Osteoblast (primary cell): ENCODE measurements at places on chromosomes 7 and 10. TPM values are rescaled to one million over a fixed set of nuclear protein-coding genes. Genes with fewer than 3 reads are reported as not detected.

- H3K4me1 ChIP-seq = peaks cover 3% of the 10 kb centered on the region
- no peak overlapping the region for H3K27ac ChIP-seq
- H3K27me3 ChIP-seq = peaks cover 51% of the 10 kb centered on the region
- H3K4me3 ChIP-seq = no peak overlapping the region
Measured at GRCh38 chr10:101774589-101775272, 1.2 kb downstream of the FGF8 start.

DNA sequence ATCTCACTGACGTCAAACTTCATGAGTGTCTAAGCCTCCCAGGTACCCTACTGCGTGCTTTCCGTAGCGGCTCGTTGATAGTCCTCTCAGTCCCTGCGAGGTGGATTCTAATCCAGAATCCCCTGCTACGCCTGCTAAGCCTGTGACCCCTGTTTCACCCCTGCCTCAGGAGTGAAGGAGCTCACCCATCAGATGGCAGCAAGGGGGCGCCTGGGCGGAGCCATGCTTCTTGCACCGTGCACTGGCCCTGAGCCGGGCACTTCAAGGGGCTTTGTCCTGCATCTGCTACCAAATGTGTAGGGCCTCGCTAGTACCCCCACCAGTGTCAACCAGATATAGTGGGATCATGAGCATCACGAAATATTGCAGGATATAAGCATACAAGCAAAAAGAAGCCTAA lies 918 bp upstream of the STRA8 start:
- no peak overlapping the region for H3K4me3 ChIP-seq
- H3K27me3 ChIP-seq = no peaks in the 10 kb centered on the region
- H3K36me3 ChIP-seq = no peaks in the 10 kb centered on the region
- H3K27ac ChIP-seq = no peak overlapping the region
- DNase-seq = no peak
- H3K4me1 ChIP-seq = no peaks in the 10 kb centered on the region

The ZNF488 gene
- under 0.01 and 0.29 TPM in 2 replicates for total RNA-seq

DNA sequence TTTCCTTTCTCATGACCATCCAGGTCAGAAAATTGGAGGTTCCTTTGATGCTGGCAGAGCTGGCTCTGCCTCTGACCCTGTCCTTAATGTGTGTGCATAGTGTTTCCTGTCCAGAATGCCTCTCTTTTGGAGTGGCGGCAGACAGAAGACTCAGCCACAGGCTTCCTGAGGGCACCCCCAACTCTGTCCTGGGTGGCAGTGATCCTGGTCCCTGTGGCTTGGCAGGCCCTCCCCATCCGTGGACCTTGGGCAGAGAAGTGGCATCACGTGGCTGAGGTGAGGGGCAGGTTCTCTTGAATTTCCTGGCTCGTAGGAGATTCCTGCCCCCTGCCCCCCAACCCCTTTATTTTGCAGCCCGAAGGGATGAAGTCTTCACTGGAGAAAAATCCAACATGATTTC lies 133.1 kb downstream of the RGS10 start:
- DNase-seq = no peak
- no peaks in the 10 kb centered on the region for H3K36me3 ChIP-seq
- H3K4me3 ChIP-seq = no peak overlapping the region
- no peaks in the 10 kb centered on the region for H3K27me3 ChIP-seq

GRCh38 chr10:85679710-85680109 lies 686.9 kb downstream of the GRID1 start:
- no peaks in the 10 kb centered on the region for H3K4me1 ChIP-seq
- no peak overlapping the region for H3K27ac ChIP-seq
- no peaks in the 10 kb centered on the region for H3K36me3 ChIP-seq
- no peak overlapping the region for H3K4me3 ChIP-seq
- H3K27me3 ChIP-seq = no peaks in the 10 kb centered on the region
- no peak for DNase-seq

- H3K4me1 ChIP-seq = no peaks in the 10 kb centered on the region
- H3K36me3 ChIP-seq = peaks cover 4% of the 10 kb centered on the region
- H3K4me3 ChIP-seq = no peak overlapping the region
- H3K27me3 ChIP-seq = no peaks in the 10 kb centered on the region
Measured at GRCh38 chr10:75013007-75013406, 98.4 kb upstream of the SAMD8 start.

DNA sequence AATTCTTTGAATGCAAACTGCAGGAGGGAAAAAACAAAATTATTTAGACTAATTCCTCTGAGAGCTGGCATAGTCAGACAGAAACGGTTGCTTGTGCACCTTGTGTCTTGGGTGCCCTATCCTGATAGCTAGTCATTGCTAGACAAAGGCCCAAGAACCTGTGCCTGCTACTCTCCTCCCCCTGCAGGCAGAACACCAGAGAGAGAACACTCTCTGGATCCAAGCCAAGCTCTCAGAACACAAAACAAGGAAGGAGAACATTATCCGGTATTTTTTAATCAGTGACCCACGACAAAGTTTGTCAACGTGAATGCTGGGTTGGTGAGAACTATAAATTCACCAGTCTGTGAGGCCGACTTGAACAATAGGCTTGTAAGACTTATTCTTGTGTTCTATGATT lies 18.8 kb upstream of the PPP1R9A start:
- no peak overlapping the region for H3K4me3 ChIP-seq
- H3K4me1 ChIP-seq = no peaks in the 10 kb centered on the region
- no peak overlapping the region for H3K27ac ChIP-seq
- no peak for DNase-seq
- no peaks in the 10 kb centered on the region for H3K27me3 ChIP-seq

DNA sequence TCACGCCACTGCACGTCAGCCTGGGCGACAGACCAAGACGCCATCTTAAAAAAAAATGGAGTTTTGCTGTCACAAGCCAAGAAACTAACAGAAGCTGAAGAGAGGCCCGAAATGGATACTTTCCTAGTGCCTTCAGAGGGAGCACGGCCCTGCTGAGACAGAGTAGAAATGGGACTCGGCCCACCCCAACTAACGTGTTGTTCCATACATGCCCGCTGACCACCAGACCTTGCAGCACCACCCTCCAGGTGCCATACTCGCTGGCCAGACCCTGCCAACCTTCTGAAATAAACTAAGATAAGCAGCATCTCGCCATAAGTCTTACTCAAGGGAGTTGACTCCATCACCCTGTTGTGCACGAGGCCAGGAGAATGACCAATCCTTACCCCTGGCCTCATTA lies 29.5 kb upstream of the TUBB8 start:
- H3K4me1 ChIP-seq = no peaks in the 10 kb centered on the region
- H3K27ac ChIP-seq = no peak overlapping the region
- H3K27me3 ChIP-seq = peaks cover 10% of the 10 kb centered on the region
- no peak overlapping the region for H3K4me3 ChIP-seq

GRCh38 chr10:77770868-77771175 lies 133.2 kb upstream of the KCNMA1 start:
- H3K27me3 ChIP-seq = no peaks in the 10 kb centered on the region
- H3K4me1 ChIP-seq = peaks cover 4% of the 10 kb centered on the region
- DNase-seq = no peak
- no peak overlapping the region for H3K4me3 ChIP-seq
- no peak overlapping the region for H3K27ac ChIP-seq
- no peaks in the 10 kb centered on the region for H3K36me3 ChIP-seq

The SUPV3L1 gene
- 34.5 and 34.7 TPM in 2 replicates for total RNA-seq

- H3K4me1 ChIP-seq = peaks cover 53% of the 10 kb centered on the region
- DNase-seq = no peak
- H3K4me3 ChIP-seq = no peak overlapping the region
Measured at GRCh38 chr7:22664988-22665798, 61.8 kb upstream of the IL6 start.

The CNPY1 gene
- total RNA-seq = not detected in 2 replicates

GRCh38 chr7:158042156-158042880 lies 545.3 kb downstream of the PTPRN2 start:
- no peak overlapping the region for H3K4me3 ChIP-seq
- peak; percentile 31 for DNase-seq
- no peaks in the 10 kb centered on the region for H3K4me1 ChIP-seq
- H3K27me3 ChIP-seq = no peaks in the 10 kb centered on the region
- no peaks in the 10 kb centered on the region for H3K36me3 ChIP-seq
- H3K27ac ChIP-seq = no peak overlapping the region

DNA sequence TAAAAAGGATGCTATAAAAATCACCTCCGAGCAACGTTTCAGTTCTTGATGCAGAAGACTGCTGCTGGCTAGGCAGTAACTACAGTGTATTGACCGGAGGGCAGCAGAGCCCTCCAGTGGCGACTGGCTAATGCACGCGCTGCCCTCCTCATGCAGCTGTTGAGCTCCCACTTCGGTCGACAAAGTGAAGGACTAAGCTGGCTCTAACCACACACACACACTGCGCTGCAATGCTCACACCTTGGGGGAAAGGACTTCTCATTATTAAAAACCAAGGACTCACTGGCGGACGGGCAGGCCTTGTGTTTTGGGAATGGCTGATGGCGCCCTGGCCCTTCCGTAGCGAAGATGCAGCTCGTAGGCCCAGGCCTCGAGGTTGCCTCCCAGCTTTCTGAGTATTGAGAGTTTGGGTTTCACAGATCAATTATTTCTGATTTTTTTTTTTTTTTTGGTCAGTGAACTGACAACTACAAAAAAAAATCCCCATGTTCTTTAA lies 120.9 kb upstream of the DIP2C start:
- no peaks in the 10 kb centered on the region for H3K4me1 ChIP-seq
- peak; percentile 77 for DNase-seq
- H3K27me3 ChIP-seq = no peaks in the 10 kb centered on the region
- no peak overlapping the region for H3K27ac ChIP-seq
- no peak overlapping the region for H3K4me3 ChIP-seq

The CPA2 gene
- total RNA-seq = not detected in 2 replicates

DNA sequence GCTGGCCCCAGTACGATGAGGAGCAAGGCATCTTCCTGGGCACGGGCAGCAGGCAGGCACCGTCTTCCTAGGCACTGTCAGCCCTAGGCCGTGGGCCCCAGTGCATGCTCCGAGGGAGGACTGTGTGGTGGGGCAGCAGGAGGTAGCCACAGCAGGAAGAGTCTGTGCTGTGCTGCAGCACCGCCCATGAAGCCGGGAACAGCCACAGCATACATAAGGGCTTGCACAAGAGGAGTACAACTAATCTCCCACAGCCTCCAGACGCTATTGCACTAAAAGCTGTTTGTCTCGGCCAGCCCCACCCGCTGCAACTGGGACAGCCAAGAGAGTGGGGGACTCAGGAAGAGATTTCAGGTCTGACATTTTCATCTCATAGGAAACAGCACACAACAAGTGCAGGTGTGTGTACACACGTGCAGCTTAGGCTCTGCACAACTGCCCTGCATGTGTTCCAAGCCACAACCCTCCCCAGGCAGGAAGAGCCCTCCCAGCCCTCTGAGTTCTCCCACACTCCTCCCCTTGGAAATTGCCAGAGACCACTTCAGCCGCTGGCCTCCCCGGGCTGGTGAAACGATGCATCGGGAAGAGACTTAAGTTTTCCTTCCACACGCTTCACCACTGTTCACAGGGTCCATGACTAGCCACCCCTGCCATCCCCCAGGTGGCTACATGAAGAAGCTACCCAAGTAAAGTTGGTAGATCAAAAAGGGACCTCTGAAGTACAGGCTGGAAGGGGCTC lies 88.1 kb upstream of the DDC start:
- H3K4me3 ChIP-seq = peak overlapping the region; percentile 23
- H3K27ac ChIP-seq = peak overlapping the region; percentile 9
- peaks cover 10% of the 10 kb centered on the region for H3K36me3 ChIP-seq

- H3K4me1 ChIP-seq = peaks cover 7% of the 10 kb centered on the region
- DNase-seq = peak; percentile 87
Measured at GRCh38 chr10:59536167-59537014, 173.3 kb downstream of the SLC16A9 start.

The NCF1 gene
- under 0.01 TPM in 1 of 2 replicates, not detected in the other for total RNA-seq

GRCh38 chr10:128476368-128476725 lies 350.1 kb upstream of the MKI67 start:
- no peak overlapping the region for H3K4me3 ChIP-seq
- H3K36me3 ChIP-seq = no peaks in the 10 kb centered on the region
- DNase-seq = peak; percentile 59
- no peak overlapping the region for H3K27ac ChIP-seq
- H3K27me3 ChIP-seq = no peaks in the 10 kb centered on the region

DNA sequence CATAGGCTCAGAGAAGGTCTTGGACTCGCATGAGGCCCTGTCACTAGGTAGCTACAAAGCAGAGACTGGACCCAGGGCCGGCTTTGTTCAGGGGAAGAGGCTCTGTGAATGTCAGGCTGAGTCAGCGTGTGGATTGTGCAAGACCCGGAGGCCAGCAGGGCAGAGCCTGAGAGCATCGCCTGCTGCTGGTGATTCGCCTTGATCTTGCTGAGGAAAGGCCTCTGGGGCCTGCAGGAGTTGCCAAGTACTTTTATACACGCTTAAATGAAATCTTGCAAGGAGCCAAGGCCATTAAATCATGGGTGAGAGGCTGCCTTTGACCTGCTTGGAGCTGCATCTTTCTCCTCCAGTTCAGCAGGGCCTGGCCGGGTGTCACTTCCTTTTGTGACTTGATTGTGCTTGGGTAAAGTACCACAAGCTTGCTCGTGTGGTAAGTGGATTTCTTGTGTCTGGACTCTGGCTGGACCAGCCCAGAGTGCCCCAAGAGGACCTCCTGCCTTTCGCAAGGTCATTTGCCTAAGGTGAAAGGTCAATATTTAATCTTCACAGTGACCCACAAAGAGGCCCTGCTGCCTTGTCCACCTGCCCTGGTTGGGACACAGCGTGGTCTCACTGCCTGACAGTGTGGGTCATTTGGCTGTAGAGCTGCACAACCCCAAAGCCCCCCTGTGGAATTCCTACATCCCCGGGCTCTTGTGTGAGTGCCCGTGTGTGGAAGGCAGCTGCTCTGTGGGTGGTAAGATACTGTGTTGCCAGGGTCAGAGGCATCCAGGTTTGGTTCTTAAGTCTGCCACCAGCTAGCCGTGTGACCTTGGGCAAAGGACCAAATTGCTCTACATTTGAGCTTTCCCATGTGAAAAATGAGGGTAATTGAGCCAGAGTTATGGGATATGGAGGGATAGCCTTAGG lies 38.6 kb upstream of the SH2D4B start:
- no peaks in the 10 kb centered on the region for H3K27me3 ChIP-seq
- peak overlapping the region; percentile 56 for H3K27ac ChIP-seq
- peaks cover 66% of the 10 kb centered on the region for H3K4me1 ChIP-seq
- H3K36me3 ChIP-seq = no peaks in the 10 kb centered on the region
- peak; percentile 96 for DNase-seq
- no peak overlapping the region for H3K4me3 ChIP-seq

DNA sequence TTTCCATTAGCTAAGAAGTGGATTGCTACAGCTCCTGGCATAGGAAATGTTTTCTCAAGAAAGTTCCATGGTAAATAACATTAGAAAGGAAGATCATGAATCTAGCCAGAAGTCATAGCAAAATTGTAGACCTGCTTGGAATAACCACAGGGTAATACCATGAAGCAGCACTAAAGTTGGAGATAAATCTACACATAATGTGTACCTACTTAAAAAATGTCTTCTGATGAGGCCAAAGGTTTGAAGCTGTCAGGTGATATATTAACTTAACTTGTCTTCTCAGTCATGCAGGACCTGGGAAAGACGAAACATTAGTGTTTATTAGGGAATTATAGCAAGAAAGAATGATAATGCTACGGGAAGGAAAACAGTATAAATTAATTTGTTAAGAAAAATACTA lies 6.3 kb downstream of the CISD1 start:
- no peak overlapping the region for H3K4me3 ChIP-seq
- H3K27ac ChIP-seq = peak overlapping the region; percentile 19
- no peaks in the 10 kb centered on the region for H3K27me3 ChIP-seq
- peaks cover 23% of the 10 kb centered on the region for H3K4me1 ChIP-seq
- peaks cover 7% of the 10 kb centered on the region for H3K36me3 ChIP-seq

- H3K4me1 ChIP-seq = no peaks in the 10 kb centered on the region
- DNase-seq = no peak
- no peak overlapping the region for H3K27ac ChIP-seq
- no peaks in the 10 kb centered on the region for H3K36me3 ChIP-seq
- H3K4me3 ChIP-seq = no peak overlapping the region
Measured at GRCh38 chr7:96562966-96563365, 146.7 kb downstream of the SEM1 start.
